Astrocyte (in vitro differentiated cells and primary cell): ENCODE measurements at places on chromosomes 2 and 18.

GRCh38 chr2:121479882-121480522, 50.7 kb upstream of the RNU4ATAC start:
- H3K4me1 ChIP-seq: peaks cover 59% of the 10 kb centered on the region
- H3K27me3 ChIP-seq: no peaks in the 10 kb centered on the region
- no peaks in the 10 kb centered on the region for H3K36me3 ChIP-seq

GRCh38 chr2:26255759-26256384, 11.1 kb downstream of the HADHB start:
- no peaks in the 10 kb centered on the region for H3K27me3 ChIP-seq
- H3K36me3 ChIP-seq: peaks cover 10% of the 10 kb centered on the region
- no peak overlapping the region for H3K27ac ChIP-seq
- H3K4me1 ChIP-seq: no peaks in the 10 kb centered on the region

DNA sequence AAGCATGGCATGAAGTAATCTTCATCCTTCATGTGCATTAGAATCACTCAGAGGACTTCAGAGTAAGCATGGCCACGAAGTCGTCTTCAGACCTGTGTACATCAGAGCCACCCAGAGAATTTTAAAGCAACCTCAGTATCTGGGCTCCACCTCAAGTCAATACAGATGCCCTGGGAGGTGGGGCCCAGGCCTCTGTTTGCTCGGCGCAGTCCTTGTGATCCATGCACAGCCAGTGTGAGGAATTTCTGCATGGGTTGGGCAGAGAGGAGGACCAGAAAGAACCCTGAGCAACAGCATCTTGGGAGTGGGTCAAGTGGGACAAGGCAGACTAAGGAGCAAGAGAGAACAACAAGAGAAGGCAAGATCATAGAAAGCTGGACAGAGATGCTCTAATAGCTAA, 220.4 kb upstream of the TMEM200C start:
- H3K27me3 ChIP-seq: no peaks in the 10 kb centered on the region
- H3K27ac ChIP-seq: no peak overlapping the region
- no peak overlapping the region for H3K4me3 ChIP-seq
- no peaks in the 10 kb centered on the region for H3K36me3 ChIP-seq
- DNase-seq: no peak
- no peaks in the 10 kb centered on the region for H3K4me1 ChIP-seq

- no peaks in the 10 kb centered on the region for H3K27me3 ChIP-seq
- H3K27ac ChIP-seq: no peak overlapping the region
- H3K36me3 ChIP-seq: peaks cover 67% of the 10 kb centered on the region
These were observed 9.2 kb downstream of the ATG16L1 start for GRCh38 chr2:233260661-233261060.

DNA sequence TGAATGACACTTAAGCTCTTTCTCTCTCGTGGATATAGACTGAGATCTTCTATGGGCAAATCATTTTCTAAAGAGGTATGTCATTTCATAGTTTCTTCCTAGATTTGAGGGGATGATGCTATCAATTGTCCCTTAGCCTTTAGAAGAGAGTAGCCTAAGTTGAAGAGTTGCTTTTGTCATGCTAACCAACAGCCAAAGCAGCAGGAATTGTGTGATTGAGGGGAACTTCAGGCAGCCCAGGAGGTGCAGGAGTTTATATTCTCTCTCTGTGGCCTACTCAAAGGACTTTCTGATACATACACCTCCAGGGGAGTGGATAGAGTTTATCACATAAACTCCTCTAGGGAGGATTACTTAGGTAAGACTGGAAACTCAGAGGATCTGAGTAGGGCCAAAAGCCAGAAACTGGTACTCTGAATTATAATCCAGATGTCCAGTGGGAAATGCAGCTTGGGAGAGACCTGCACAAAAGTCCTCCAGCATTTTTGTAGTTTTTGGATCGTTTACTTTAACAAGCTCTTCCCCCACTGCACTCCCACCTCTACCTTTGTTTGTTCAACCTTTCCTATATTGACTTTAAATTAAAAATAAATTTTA, 150.7 kb upstream of the CCDC68 start:
- H3K4me3 ChIP-seq: no peak overlapping the region
- peaks cover 18% of the 10 kb centered on the region for H3K4me1 ChIP-seq
- no peaks in the 10 kb centered on the region for H3K36me3 ChIP-seq
- no peaks in the 10 kb centered on the region for H3K27me3 ChIP-seq
- no peak overlapping the region for H3K27ac ChIP-seq
